ENCODE measurements at places on chromosomes 5 and 9. TPM values are rescaled to one million over a fixed set of nuclear protein-coding genes. Genes with fewer than 3 reads are reported as not detected.

The VLDLR gene
- 17.4 TPM for total RNA-seq

GRCh38 chr9:119175581-119175980 is 193.7 kb downstream of the BRINP1 start:
- no peak overlapping the region for H3K27ac ChIP-seq
- H3K36me3 ChIP-seq, result no peaks in the 10 kb centered on the region
- DNase-seq, result no peak
- no peak overlapping the region for H3K4me3 ChIP-seq
- no peaks in the 10 kb centered on the region for H3K4me1 ChIP-seq
- H3K27me3 ChIP-seq, result no peaks in the 10 kb centered on the region

DNA sequence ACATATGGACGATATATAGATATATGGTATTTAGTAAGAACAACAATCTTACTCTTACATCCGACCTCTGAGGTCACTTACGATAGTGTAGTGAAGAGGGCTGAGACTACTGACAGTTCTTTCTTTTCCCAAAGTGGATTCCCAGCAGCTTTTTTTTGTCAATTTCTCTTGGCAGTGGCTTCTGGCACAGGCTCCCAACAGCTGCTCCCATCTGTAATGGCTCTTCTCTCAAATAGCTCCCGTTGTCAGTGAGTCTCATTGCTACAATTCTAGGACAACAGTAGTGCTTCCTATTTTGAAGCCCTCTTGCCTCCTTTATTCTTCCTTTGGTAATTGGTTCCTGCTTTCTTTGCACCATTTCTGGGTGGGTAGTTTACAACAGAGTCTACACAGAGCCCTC is 68.4 kb downstream of the SLC25A46 start:
- no peak overlapping the region for H3K27ac ChIP-seq
- no peaks in the 10 kb centered on the region for H3K4me1 ChIP-seq
- H3K36me3 ChIP-seq, result no peaks in the 10 kb centered on the region
- H3K27me3 ChIP-seq, result no peaks in the 10 kb centered on the region
- no peak for DNase-seq
- H3K4me3 ChIP-seq, result no peak overlapping the region

The POLR1E gene
- total RNA-seq, result 18.6 TPM

GRCh38 chr5:140574165-140574564 is 9.5 kb downstream of the SLC35A4 start:
- H3K4me1 ChIP-seq, result peaks cover 72% of the 10 kb centered on the region
- peak; percentile 91 for DNase-seq
- H3K4me3 ChIP-seq, result no peak overlapping the region
- no peaks in the 10 kb centered on the region for H3K27me3 ChIP-seq
- H3K27ac ChIP-seq, result peak overlapping the region; percentile 80

DNA sequence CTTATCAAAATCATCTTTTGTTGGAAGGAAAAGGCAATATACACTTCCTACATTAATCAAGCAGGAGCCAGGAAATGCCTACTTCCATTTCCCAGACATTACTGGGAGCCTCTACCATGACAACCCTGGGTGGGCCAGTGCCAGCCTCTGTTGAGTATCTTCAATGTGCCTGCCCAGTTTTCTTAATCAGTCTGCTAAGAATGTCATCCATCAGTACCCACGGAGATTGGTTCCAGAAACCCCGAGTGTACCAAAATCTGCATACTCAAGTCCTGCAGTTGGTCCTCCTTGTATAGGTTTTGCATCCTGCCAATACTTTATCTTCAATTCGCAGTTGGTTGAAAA is 82.4 kb downstream of the MARCHF3 start:
- H3K36me3 ChIP-seq, result no peaks in the 10 kb centered on the region
- no peaks in the 10 kb centered on the region for H3K27me3 ChIP-seq
- H3K4me3 ChIP-seq, result no peak overlapping the region
- H3K27ac ChIP-seq, result no peak overlapping the region
- no peaks in the 10 kb centered on the region for H3K4me1 ChIP-seq

DNA sequence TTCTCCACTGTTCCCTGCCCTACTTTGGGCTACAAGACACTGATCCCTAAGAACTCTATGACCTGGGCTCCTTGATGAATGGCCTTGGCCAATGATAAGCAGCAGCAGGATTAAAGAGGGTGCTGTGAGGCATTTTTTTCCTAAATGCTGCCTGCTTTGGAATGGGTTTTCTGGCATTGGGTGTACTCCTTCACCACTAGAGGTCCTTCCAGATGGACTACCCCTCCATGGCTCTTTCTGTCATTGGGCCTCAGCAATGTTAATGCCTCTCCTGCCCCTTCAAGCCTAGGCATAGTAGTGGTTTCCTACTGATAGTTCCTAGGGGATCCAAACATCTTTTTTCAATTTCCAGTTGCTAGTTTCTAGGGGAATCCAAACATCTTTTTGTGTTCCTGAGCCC is 319.3 kb upstream of the RPS23 start:
- DNase-seq, result no peak
- H3K27me3 ChIP-seq, result no peaks in the 10 kb centered on the region
- H3K27ac ChIP-seq, result no peak overlapping the region
- no peaks in the 10 kb centered on the region for H3K36me3 ChIP-seq

- H3K27me3 ChIP-seq, result no peaks in the 10 kb centered on the region
- no peak for DNase-seq
- no peaks in the 10 kb centered on the region for H3K4me1 ChIP-seq
- no peak overlapping the region for H3K27ac ChIP-seq
- H3K4me3 ChIP-seq, result no peak overlapping the region
Observed at GRCh38 chr5:36206913-36207312, 34.8 kb downstream of the NADK2 start.

The SLC31A2 gene
- total RNA-seq, result 40.3 TPM

The CDC25C gene
- total RNA-seq, result 23.7 TPM
